ENCODE measurements at places on chromosomes 13 and 19.

DNA sequence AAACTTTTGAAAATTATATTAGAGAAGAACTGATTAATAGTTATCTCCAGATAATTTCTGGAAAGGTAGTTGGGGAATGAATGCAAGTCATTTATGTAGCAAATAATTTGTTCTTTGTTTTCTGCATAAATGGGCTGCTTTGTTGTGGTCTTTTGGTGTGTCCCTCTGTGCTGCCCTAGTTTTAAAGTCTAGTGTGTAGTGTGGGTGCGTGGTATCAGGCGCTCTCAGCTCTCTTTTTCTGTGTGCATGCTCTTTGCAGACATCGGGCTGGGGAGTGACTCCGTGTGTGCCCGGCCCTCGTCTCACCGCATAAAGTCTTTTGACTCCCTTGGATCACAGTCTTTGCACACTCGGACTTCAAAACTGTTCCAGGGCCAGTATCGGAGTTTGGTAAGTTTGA is 94.5 kb downstream of the ARHGEF7 start:
- DNase-seq, result no peak

GRCh38 chr13:106517109-106517847 is 18.2 kb downstream of the EFNB2 start:
- DNase-seq, result no peak

GRCh38 chr13:83211301-83211700 is 671.0 kb downstream of the SLITRK1 start:
- DNase-seq, result no peak

- DNase-seq, result no peak
Measured at GRCh38 chr13:19862481-19863313, 752 bp downstream of the ZMYM5 start.

DNA sequence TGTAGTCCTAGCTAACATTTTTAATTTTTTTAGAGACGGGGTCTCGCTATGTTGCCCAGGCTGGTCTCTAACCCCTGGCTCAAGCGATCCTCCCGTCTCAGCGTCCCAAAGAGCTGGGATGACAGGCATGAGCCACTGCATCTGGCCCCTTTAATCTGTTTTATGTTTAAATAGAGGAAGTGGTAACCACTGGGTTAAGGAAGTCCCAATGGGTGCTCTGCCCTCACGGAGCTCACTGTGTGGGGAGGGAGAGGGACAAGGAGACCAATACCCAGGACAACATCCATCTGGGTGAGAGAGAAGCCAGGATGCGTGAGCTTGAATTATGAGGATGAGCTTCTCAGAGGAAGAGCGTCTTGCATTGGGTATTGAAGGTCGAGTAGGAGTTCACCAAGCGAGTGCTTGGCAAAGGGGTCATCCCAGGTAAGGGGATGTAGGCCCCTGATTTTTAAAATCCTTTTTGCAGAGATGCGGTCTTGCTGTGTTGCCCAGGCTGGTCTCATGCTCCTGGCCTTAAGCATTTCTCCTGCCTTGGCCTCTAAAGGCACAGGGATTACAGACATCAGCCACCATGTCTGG is 13.8 kb downstream of the YJU2 start:
- DNase-seq, result no peak

DNA sequence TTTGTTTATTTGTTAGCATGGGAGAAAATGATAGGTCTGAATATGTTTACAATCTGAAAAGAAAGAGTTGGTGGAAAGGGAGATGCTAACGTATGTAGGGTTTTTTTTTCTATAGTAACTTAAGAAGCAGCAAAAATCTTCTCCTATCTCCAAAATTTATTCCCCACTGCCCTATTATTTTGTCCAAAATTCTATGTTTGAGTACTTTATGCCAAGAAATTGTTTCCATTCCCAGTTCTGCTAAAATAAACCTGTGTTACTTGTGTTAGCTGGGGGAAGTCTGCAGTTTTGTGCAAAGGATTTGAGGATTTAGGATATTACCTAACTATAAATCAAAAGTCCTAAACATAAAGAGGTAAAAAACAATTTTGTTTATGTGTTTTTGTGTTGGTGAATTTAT is 2770.4 kb upstream of the PCDH20 start:
- DNase-seq, result no peak

DNA sequence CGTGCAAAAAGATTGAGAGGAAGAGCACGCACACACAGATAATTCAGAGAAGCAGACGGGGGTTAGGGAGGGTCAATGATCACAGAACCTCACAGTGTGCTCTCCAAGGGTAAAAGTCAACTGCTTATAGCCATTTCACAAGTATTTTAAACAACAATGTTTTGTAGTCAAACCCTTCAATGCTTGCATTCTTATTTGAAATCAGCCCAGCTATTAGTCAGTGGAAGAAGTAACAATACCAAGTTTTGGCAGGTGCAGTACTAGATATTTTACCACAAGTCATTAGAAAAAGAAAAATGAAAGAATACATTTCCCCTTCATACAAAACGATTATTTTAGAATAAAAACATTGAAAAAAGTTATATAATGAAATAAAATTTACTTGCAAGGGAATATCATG is 2.6 kb downstream of the CSNK1A1L start:
- DNase-seq, result no peak

DNA sequence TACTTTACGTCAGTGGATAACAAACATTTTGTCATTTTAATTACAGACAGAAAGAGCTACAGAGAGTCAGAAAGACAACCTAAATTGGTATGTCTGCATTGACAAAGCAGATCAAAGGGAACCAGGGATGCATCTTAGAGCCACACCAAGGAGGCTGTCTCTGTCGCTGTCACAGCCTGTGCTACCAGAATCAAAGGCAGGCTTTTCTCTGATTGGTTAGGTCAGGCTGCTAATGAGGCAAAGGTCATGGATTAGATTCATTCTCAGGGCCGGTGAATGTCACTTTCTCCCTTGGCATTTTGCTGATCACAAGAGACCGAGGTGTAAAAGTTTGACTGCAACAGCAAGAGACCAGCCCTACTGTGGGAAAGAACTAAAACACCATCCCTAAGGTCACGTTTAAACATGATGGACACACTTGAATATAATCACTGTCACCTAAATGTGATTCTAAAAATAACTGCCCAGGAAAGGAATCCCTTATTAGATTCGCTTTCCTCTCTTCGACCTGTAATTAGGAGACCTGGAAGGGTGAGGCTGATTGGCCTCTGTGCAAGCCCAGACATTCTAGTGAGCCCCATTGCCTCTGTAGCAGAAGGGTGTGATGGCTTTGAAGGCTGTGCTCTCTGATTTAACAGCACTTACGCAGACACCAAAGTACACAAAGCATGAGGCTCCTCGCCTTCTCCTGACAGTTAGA is 314.4 kb upstream of the NBEA start:
- DNase-seq, result no peak

DNA sequence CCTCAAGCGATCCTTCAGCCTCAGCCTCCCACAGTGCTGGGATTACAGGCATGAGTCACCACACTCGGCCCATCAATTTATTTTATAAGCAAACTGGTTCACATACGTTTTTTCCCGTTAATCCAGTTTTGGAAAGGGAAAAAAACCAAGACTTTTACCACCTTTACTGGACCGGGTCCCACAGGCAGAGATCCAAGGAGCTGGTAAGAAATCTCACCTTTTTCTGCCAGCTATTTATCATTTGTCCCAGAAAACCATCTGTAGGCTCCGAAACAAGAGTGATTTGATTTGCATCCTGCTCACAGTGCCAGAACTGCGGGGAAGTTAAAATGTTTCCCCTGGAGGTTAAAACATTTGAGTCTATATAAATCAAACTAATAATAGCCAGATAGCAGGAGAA is 6.3 kb upstream of the FUT2 start:
- no peak for DNase-seq

GRCh38 chr13:95260031-95260525 is 41.2 kb downstream of the ABCC4 start:
- DNase-seq, result no peak

DNA sequence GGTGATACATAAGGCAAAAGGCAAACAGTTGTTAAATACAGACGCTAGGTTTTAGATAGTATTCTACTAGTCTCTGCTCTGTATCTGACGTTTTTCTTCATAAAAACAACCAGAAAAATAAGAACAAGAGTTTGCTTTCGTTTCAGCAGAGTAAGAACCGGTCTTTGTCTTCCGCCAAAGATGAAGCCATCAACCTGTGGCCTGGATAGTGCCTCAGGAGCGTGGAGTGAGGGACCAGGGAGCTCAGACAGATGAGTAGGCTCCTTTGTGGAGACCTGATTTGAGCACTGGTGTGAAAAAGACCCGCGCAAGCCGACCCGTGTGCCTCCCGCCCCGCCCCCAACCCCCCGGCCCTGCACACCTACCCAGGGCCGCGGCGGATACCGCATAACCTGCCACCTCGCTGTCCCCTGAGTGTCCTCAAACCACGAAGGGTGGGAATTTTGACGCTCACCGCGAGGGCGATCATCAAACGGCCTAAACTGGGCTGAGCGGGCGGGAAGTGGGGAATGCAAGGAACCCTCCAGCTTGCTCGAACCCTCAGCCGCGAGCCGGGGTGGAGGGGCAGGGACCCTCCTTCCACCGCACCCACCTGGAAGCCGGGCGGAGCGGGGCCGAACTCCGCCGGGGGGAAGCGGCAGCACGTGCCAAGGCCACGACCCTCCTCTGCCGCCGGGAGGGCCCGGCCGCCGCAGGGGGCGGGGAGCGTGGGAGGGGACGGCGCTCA is 866 bp upstream of the LMO7 start:
- DNase-seq, result no peak

GRCh38 chr19:46753420-46754155 is 7.3 kb upstream of the STRN4 start:
- peak; percentile 34 for DNase-seq

DNA sequence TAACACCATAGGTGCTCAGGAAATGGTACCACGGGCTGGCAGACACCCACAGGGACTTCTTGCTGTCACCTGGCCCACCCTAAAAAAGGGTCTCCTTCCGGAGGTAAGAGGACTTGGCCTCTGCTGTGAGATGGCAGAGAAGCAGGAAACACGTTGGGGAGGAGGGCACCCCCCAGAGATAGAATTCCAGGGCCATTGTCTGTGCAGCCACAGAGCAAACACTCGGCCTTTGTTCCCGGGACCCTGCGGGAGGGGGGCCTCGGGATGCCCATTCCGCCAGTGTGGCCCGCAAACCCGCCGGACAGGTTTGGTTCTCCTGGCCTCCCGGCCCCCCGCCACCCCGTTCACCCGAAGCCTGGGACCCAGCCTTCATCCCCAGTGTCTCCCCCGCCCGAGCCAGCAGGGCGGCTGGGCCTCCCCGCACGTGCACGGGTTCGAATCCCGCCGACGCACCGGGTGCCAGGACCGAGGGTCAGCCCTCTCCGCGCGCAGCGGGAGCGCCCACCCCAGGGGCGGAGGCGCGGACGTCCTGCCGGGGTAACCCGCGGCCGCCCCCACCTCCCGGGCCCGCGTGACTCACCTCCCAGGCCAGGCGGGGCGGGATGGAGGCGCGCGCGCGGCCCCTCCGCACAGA is 714 bp downstream of the PLPP2 start:
- DNase-seq, result peak; percentile 87

GRCh38 chr13:48434200-48434599 is 21.3 kb upstream of the LPAR6 start:
- DNase-seq, result no peak

DNA sequence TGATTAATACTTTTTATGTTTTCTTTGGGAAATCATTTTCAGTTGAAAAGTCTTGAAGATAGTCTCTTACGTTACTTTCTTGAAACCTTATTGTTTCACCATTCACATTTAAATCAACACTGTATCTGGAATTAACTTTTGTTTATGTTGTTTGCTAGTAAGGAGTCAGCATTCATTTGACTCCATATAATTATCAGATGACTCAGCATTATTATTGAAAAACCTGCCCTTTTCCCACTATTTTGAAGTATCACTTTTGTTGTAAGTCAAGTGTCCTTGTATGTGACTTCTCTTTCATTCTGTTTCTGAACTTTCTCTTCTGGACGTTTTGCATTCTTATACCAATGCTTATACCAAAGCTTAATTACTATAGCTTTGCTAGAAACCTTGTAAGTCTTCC is 186.1 kb upstream of the KLF12 start:
- no peak for DNase-seq

- DNase-seq, result no peak
Measured at GRCh38 chr13:41973247-41973741, 12.4 kb upstream of the VWA8 start.

GRCh38 chr19:12778905-12779161 is 3.5 kb upstream of the HOOK2 start:
- no peak for DNase-seq

GRCh38 chr19:35354898-35355297 is 3.4 kb upstream of the FFAR3 start:
- no peak for DNase-seq

GRCh38 chr13:41820581-41821237 is 140.2 kb downstream of the VWA8 start:
- DNase-seq, result no peak

GRCh38 chr13:73820688-73821087 is 313.5 kb downstream of the KLF12 start:
- DNase-seq, result no peak

GRCh38 chr13:42607546-42607945 is 33.6 kb downstream of the TNFSF11 start:
- no peak for DNase-seq

DNA sequence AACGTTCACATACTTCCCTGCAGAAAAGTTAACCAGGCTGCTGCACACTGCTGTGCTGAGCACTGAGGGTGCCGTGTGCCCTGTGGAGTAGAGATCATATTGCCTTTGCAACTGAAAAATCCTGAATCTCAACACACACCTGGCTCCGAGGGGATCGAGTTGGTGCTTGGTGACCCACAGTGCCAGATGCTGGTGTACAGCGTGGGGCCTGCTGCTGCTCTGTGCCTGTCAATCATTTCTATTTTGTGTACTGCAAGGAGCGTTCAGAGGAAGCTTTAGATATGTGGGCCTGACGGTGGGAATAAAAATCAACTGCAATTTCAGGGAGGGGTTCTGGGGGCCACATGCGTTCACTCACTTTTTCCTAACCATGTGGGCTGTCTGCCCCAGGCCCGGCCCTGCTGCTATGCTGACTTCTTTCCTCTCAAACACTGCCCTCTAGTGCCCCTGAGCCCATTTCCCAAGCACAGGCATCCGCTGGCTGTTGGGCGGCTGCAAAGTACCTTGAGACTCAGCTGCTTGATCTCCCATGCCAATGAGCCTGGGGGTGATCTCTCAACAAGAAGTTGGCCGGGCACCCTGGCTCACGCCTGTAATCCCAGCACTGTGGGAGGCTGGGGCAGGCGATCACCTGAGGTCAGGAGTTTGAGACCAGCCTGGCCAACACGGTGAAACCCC is 9.7 kb upstream of the LENG8 start:
- no peak for DNase-seq

All from NCI-H345 (cell line).